ENCODE measurements at places on chromosomes 6 and 20. TPM values are rescaled to one million over a fixed set of nuclear protein-coding genes. Genes with fewer than 3 reads are reported as not detected.

The SLC24A3 gene
- not detected for polyA plus RNA-seq

The NOTCH4 gene
- polyA plus RNA-seq: 4.3 TPM

The CRISP3 gene
- 0.21 TPM for polyA plus RNA-seq

The DUSP15 gene
- 0.66 TPM for polyA plus RNA-seq

The MCHR2 gene
- polyA plus RNA-seq: not detected

The ULBP1 gene
- 3.3 TPM for polyA plus RNA-seq

The PRND gene
- polyA plus RNA-seq: not detected

The GMEB2 gene
- 8.4 TPM for polyA plus RNA-seq

The SPATS1 gene
- not detected for polyA plus RNA-seq

The PLTP gene
- 25.6 TPM for polyA plus RNA-seq

The SCUBE3 gene
- not detected for polyA plus RNA-seq

The BIRC7 gene
- polyA plus RNA-seq: 0.16 TPM

The LY6G5C gene
- polyA plus RNA-seq: not detected

The DDX39B gene
- polyA plus RNA-seq: 869 TPM

The BPIFA1 gene
- polyA plus RNA-seq: not detected

The FOXS1 gene
- not detected for polyA plus RNA-seq

The SLC26A8 gene
- not detected for polyA plus RNA-seq

The SLC17A1 gene
- not detected for polyA plus RNA-seq

The ZFP57 gene
- polyA plus RNA-seq: 0.28 TPM

The TPD52L1 gene
- polyA plus RNA-seq: 149 TPM

The FGD2 gene
- 0.09 TPM for polyA plus RNA-seq

The PERP gene
- polyA plus RNA-seq: not detected

The NRN1 gene
- polyA plus RNA-seq: not detected

The EYA4 gene
- polyA plus RNA-seq: not detected

The RNASET2 gene
- polyA plus RNA-seq: 124 TPM
